ENCODE measurements at places on chromosomes 1 and 21.

GRCh38 chr1:20366056-20366462 lies 75.4 kb downstream of the VWA5B1 start:
- no peak for DNase-seq

- no peak for DNase-seq
Measured at GRCh38 chr21:35108887-35109286, 59.8 kb upstream of the RUNX1 start.

- no peak for DNase-seq
Measured at GRCh38 chr1:230403442-230403841, 22.7 kb downstream of the PGBD5 start.

DNA sequence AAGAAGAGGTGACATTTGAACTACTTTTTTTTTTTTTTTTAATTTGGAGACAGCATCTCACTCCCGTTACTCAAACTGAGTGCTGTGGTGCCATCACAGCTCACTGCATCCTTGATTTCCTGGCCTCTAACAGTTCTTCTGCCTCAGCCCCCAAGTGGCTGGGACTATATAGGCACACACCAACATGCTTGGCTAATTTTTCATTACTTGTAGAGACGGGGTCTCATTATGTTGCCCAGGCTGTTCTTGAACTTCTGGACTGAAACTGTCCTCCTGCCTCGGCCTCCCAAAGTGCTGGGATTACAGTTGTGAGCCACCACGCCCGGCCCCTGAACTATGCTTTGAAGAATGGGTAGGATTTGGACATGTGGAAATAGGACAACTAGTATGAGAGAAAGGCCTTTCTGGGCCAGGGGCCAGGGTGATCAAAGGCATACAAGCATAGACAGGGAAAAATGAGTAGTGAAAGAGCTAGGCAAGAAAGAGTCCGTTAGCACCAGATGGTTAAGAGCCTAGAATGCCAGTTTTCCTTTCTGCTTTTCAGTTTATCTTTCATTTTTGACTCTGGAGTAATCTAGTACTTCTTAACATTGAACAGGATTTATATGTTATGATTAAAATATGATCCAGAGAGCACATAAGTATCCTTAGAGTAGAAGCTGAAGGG lies 6.3 kb downstream of the RABGAP1L start:
- no peak for DNase-seq

DNA sequence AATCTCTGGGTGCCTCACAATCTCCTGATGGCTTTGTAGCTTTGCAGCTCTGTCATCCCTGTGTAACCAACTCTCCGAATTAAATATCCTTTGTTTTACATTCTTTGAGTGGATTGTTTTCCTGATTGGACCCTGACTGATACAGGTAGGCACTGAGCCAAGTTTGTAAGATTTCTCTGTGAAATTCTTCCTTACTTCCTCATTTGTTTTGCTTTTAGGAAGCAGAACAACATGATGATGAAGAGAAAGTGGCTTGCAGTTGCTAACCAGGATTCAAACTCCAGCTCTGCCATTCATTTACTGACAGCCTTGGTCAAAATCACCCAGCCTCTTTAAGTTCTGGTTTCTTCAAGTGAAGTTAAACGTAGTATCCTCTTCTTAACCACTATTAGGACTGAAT lies 452.3 kb downstream of the OMA1 start:
- no peak for DNase-seq

DNA sequence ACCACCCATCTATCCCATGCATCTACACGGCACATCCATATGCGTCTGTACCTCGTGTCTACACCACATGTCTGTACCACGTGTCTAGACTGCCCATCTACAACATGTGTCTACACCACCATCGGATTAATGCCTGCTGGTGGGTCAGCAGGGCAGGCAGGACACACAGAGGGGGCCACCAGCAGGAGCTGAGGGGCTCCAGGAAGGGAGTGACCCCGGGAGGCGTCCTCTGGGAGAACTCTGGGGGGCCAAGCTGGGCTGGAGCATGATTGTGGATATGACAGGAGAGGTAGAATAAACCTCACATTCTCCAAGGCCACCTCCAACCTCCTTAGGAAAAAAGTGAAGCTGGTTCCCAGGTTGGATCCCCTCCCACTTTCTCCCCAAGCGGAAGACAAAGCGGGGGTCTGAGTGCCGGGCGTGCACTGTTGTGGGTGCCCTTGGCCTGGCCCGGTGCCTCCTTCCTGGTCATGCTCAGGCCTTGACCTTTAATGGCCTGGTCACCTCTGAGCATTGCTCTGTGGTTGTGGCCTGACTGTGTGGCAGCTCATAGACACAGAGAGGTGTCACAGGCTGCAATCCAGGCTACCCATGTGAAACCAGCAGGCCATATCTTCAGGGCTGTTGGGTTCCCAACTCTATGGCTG lies 881 bp upstream of the ACTRT2 start:
- DNase-seq: no peak

GRCh38 chr1:230167419-230167852 lies 100.4 kb downstream of the GALNT2 start:
- DNase-seq: no peak

GRCh38 chr1:235049217-235049616 lies 79.4 kb downstream of the TOMM20 start:
- DNase-seq: no peak

DNA sequence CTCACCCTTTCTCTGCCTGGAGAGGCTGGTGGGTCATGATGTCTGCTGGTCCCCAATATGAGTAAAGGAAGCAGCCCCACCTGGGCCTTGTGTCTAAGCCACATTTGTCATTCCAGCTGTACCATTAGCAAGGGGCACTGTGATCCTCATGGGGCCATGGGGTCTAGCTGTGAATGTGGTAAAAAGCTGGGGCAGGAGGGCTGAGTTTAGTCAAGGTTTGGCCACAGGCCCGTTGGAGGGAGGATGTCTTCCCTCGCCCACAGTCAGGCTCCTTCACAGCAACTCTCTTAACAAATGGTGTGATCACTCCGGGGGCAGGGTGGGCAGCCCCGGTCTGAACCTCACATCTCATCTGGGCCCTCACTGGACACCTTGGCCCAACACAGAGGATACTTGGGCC lies 115.4 kb downstream of the DMRTB1 start:
- no peak for DNase-seq

GRCh38 chr1:245999697-246000637 lies 507.1 kb downstream of the SMYD3 start:
- no peak for DNase-seq

- no peak for DNase-seq
Measured at GRCh38 chr1:3657096-3657475, 4.8 kb downstream of the TP73 start.

GRCh38 chr1:80846966-80847365 lies 953.8 kb upstream of the ADGRL2 start:
- DNase-seq: no peak

DNA sequence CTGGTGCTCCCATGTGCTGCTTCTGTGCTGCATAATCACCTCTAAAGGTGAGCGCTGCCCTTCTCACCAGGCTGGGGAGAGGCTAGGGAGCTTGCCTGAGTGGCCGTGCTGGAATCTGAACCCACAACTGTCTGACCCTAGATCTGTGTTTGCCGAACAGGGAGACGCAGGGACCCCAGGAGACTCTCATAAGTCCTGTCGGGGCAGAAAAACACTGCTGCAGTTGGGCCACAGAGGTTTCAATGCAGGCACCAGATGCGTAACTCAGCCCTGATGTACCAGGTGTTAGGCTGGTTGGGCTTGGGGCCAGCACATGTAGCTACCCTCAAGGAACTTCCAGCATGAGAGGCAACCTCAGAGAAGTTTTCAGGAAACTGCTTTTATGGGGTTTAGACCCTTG lies 49.5 kb upstream of the DMRTB1 start:
- DNase-seq: no peak

GRCh38 chr1:59967141-59967697 lies 40.6 kb upstream of the CYP2J2 start:
- no peak for DNase-seq

DNA sequence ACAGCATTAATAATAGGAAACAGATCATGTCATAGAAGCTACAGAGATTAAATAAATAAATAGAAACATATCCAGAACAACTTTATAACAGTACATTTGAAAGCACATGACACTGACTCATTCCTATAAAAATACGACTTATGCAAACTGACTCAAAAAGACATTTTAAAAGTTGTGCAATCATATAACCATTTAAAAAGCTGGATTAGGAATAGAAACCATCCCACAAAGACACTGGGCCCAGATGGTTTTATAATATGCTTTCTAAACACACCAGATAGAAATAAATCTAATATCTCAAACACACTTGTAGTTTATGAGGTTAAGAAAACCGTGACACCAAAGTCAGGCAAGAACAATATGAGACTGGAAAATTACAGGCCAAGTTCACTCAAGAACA lies 47.6 kb downstream of the MATN1 start:
- DNase-seq: peak; percentile 65

DNA sequence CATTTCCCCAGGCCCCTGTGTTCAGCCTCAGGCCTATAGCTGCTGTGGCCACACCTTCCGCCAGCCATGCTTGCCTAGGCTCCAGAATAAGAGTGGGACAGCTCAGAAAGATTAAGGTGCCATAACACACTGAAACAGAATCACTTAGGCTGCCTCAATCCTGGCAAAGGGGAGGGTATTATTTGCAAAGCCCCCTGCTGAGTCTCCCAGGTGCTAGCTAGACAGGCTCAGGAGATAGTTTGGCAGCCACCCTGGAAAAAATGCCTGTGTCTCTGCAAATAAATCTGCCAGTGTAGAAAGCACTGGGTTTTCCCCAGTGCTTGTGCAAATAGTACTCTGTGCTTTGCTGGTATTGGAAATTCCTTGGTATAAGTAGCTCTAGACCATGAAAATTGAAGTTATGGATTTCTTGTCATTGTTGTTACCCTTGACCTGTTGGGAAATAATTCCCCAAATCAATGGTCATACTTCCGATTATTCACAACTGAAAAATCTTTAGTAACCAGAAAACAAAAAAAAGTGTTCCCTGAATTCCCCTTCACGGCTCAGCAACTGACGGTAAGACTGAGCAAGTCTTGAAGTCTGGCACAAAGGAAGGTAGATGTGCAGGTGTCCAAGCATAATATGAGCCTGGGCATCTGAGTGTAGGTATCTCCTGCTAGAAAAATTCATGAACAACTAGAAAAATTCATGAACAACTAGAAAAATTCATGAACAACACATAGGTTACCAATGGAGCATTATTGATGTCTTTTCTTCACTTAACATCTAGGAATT lies 56.9 kb downstream of the PROX1 start:
- DNase-seq: no peak

DNA sequence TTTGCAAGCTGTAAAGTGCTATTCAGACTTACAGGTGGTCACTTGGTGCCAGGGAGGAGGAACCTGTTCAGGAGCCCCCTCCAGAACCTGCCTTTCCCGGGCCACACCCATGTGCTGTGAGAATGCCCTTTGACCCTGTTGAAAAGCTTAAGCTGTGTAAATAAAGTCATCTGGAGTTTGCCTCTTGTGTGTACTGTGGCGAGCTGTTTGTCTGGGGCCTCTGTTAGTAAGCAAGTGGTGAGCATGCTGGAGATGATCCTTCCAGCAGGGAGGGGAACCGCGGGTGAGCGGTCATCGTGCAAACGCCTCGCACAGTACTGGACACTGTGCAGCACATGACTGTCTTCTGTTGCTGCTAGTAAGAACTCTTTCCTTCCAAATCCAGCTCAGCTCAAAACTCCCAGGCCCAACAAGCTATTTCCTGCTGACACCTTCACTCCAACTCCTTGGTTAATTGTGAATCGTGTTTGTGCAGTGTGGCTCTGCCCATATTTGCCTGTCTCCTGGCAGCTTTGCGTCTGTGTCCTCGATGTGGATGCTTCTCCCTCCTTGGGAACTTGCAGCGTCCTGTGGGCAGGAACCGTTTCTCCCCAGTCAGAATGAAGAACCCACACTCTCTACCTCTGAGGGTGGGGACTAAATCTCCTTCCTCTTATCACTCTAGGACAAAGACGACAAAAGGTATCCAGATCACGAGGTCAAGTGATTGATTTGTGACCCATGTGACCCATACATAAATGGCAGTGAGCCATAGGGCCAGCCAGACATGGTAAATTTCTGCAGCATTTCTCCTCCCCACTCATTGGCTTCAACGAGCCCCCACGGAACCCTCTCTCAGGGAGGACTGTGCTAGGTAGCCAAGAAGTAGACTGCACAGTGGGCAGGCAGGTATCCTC lies 13.9 kb upstream of the BTG2 start:
- no peak for DNase-seq

GRCh38 chr1:63966016-63966415 lies 192.2 kb downstream of the ROR1 start:
- no peak for DNase-seq

GRCh38 chr1:48536477-48536876 lies 64.5 kb upstream of the SPATA6 start:
- DNase-seq: no peak

GRCh38 chr1:205631768-205632668 lies at the start of gene ELK4:
Gene ELK4 (minus strand): TSS chr1:205632011. CDS start chr1:205623882, 8,129 bp downstream.
- peak; percentile 95 for DNase-seq

DNA sequence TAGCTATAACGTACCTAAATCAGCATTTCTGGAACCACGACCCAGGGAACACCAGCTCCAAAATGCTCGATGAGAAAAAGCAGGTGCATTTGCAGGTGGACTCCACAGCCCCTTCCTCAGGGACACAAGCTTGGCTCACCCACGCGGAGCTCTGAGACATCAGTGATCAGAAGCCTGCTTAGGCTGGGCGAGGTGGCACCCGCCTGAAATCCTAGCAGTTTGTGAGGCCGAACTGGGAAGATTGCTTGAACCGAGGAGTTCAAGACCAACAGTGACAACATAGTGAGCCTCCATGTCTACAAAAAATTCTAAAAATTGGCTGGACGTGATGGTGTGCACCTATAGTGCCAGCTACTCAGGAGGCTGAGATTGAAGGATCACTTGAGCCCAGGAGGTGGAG lies 2.5 kb upstream of the TSPEAR start:
- no peak for DNase-seq

DNA sequence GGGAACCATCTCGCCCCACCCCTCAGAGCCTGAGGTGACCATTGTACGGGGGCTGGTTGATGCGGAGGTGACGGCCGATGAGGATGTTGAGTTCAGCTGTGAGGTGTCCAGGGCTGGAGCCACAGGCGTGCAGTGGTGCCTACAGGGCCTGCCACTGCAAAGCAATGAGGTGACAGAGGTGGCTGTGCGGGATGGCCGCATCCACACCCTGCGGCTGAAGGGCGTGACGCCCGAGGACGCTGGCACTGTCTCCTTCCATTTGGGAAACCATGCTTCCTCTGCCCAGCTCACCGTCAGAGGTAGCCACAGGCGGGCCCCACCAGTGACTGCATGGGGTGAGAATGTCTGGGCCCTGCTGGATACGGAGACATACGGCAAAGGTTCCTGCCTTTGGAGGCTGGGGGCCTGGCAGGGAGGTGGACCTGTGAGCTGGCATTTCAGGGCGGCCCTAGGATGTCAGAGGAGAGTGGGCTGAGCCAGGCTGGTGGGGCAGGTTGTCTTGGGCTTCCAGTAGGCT lies 98.5 kb downstream of the TRIM11 start:
- DNase-seq: no peak

GRCh38 chr1:119573886-119574285 lies 66.9 kb downstream of the HSD3B1 start:
- DNase-seq: no peak
